ENCODE measurements at places on chromosomes 1 and 21. TPM values are rescaled to one million over a fixed set of nuclear protein-coding genes. Genes with fewer than 3 reads are reported as not detected.

PPIAL4G gene
- 0.44 TPM for total RNA-seq

CFHR5 gene
- total RNA-seq: not detected

CNKSR1 gene
- total RNA-seq: 10.4 TPM

- no peak for DNase-seq
Measured at GRCh38 chr21:45984584-45985095, 3.1 kb downstream of the COL6A1 start.

DNA sequence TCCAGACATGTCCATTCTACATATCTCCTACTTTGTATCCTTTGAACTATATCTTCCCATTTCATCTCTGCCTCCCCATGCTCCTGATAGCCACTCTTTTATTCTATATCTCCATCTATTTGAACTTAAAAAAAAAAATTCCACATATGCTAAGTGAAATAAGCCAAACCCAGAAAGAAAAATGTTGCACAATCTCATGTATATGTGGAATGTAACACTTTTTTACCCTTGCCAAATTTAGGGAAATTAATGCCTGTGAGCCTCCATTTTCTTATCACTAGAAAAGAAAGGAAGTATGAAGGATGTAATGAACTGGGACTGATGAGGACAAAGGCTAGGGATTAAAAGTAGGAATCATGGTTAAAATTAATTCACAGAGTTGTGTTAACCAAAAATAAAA lies 53.5 kb downstream of the RGS13 start:
- DNase-seq: no peak

DNA sequence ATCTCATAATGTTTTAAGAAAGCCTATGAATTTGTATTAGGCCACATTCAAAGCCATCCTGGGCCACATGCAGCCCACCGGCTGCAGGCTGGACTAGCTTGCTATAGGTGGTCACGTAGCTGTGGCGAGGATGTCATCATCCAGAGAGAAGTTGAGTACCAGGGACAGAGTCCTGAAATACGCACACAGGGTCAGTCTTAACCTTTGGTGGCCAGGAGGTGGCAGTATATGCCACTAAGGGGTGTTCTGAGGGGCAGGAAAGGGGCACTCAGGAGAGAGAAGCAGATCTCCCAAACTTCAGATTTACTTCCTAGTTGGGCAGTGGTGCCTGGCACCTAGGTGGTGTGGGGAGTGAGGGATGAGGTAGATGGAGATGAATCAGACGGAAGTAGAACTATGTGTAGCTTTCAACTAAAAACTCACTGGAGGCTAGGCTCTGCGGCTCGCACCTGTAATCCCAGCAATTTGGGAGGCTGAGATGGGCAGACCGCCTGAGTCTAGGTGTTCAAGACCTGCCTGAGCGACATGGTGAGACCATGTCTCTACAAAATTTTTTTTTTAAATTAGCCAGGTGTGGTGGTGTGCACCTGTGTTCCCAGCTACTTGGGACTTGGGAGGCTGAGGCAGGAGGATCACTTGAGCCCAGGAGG lies 16.3 kb upstream of the CDK18 start:
- peak; percentile 55 for DNase-seq

- DNase-seq: no peak
Measured at GRCh38 chr21:15560383-15561056, 169.3 kb upstream of the USP25 start.

KRTAP19-1 gene
- not detected for total RNA-seq

FCRL6 gene
- not detected for total RNA-seq

GRCh38 chr1:31714442-31715086 lies 10.7 kb upstream of the COL16A1 start:
- no peak for DNase-seq

ECM1 gene
- total RNA-seq: 19.4 TPM

DNA sequence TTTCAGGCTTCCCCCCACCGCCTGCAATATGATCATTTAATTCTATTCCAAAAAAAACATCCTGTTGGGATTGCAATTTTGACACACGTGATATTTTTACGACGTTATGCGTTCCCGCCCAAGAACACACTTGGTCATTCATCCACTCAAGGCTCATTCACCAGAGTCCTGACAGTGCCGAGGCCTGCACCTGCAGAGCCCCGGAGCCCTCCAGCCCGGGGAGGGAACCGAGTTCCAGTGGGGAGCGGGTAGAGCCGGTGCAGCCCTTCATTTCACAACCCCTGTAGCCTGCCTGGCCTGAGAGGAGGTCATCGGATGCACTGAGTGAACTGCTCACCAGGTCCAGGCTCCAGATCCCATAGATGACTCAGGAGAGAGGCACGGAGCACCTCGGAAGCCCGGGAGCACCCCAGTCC lies 156.0 kb upstream of the BACE2 start:
- no peak for DNase-seq

- DNase-seq: no peak
Measured at GRCh38 chr1:205589618-205590456, 42.0 kb downstream of the ELK4 start.

DNA sequence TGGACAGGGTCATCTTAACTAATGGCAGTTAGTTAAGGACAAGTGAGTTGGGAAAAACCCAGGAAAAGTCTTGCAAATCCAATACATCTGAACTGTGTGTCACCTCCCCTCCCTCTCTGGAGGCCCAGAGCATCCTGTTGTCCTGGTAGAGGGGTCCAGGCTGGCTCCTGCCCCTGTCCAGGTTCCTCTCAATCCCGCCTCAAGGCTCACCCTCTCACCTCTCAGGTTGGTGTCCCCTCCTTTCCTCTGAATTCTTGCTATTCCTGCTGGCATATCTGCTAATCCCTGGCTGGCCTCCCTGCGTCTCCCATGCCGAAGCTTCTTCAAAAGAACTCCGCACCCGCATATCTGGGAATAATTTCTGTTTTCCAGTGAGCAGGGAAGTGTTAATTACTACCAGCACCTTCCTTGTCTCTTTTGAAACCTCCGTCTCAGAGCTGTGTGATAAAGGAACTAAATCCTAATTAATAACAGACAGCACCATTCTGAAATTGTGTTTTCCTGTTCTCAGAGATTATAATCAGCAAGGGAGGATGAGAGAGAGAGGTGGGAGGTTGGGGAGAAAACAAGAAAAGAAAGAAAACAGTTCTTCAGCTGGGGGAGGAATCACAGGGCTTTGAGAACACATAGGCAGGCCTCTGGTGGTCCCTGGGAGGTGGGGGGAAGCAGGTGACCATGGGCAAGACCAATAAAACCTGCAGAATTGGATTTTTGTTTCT lies 568.0 kb downstream of the PTPRU start:
- DNase-seq: no peak

CELA3B gene
- total RNA-seq: not detected

- DNase-seq: no peak
Measured at GRCh38 chr1:42552636-42553035, 89.5 kb downstream of the CCDC30 start.

DNA sequence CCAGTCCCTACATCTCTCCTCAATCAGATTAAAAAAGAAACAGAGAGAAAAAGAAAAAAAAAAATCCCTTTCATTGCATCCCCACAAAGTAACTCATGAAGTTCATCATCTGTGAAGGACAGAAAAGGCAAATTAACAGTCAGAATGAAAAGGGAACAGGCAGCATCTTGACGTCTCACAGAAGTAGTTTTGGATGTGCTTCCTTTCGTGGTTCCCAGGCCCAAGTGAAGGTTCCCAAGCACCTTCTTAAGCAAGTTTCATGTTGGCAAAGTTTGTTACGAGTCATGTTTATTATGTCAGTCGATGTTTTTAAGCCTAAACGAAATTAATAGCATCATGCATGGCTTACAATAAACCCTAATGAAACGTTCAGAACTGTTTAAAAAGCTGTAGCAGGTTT lies 475.2 kb downstream of the SETD4 start:
- DNase-seq: no peak

CYP2J2 gene
- 27.1 TPM for total RNA-seq

DNA sequence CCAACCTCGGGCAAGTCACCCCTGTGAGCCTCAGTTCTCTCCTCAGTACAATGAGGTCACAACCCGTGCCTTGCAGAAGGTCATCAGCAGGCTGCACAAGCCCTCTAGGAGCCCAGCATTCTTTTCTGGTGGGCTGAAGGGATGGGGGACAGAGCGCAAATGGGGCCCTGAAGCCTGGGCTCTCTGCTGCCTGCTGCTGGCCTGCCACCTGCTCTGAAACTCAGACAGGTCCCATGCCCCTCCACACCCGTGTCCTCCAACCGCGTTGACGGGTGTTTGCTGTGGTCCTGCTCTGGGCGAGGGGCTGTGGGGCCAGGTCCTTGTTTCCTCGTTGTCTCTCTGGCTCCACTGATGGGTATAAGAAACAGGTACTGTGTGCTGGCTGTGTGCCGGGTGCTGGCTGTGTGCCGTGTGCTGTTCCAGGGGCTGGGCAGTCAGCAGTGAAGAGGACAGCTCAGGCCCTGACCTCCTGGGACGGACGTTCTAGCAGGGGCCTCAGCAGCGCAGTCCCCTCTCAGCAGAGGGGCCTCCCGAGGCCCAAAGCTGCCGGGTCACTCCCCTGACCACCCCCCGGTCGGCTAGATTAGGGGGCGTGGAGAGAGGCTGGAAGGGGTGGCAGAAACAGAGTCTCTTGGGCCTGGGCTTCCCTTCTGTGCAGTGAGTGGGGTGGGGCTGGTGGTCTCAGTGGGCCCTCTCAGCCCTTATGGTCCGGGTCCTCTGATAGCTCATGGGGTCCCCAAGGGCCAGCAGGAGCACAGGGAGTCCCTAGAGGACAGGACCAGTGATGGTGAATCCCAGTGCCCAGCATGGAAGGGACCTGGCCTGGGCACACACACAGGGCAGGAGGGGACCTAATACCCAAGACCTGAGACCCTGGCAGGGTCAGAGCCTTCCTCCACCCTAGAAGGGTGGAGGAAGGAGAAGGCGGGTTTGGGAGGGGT lies 42.1 kb downstream of the DMRTB1 start:
- DNase-seq: no peak

- DNase-seq: no peak
Measured at GRCh38 chr1:7688659-7689058, 82.4 kb upstream of the VAMP3 start.

ALPL gene
- total RNA-seq: 14.2 TPM

OR2AK2 gene
- total RNA-seq: 4.5 TPM

- DNase-seq: no peak
Measured at GRCh38 chr1:207695891-207696290, 51.0 kb downstream of the CR1L start.

RHOU gene
- total RNA-seq: 42.1 TPM

GRCh38 chr1:41046347-41046775 lies 24.8 kb upstream of the SLFNL1 start:
- peak; percentile 9 for DNase-seq

GRCh38 chr21:31275901-31276300 lies 68.2 kb downstream of the TIAM1 start:
- DNase-seq: no peak

SAMSN1 gene
- 2.9 TPM for total RNA-seq

DNA sequence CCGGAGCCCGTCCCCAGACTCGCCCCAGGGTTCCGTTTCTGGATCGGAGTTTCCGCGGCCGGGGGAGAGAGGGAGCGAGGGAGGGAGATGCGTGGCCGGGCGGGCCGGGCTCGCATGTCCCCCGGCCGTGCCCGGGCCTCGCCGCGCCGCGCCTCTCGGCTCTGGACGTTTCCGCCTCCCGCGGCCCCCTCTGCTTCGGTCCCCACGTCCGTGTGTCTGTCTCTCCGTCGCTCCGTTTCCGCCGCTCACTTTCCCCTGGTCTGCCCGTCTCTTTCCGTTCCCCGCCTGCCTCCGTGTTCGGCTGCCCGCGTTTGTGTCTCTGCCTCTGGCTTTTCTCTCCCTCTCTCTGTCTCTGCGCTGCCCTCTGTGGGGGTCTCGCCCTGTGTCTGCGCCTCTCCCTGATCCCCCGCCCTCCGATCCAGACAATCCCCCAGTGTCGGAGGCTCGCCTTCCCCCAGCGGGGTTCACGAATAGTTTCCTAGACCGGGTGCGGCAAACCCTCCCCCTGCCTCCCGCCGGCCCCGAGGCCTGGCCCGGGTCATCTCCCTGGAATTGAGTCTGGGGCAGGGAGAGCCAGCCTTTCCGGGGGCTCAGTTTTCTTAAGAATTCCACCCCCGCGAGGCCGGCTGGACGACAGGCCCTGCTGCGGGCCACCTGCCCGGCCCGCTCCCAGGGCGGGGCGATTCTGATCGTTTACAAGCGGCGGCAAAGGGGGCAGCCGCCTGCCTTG lies 735 bp downstream of the NBL1 start:
- DNase-seq: no peak

DNA sequence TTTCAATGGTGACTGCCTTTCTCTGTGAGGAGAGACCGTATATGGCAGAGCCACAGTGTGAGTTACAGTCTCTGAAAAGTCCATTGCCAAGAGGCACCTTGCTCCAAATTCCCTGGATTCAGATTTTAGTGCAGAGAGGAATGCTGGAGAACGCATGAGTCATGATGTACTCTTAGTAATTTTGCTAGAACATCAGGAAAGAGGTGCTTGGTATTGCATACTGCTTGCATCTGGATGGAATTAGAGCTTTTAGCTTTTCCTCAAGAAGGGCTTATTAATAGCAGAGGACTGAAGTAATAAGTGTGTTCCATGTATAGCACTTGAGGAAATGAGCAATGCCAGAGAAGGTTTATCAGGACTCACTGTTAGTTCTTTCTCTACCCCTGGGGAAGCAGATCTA lies 40.5 kb upstream of the AKT3 start:
- no peak for DNase-seq

DNA sequence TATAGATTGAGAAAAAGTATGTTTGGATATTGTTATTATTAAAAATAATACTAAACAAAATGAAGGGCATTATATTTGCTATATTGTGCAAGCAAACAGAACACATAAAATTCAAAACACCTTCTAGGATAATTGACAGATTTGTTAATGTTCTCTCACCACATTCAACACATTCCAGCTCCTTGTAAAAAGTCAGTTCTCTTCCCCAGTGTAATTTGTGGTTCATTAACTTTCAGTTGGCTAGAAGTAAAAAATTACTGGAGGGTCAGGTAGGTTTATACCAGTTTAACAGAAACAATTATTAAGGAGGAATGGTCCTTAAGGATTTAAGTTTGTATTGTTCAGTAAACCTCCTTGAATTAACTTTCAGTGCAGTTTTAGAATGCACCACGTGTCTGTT lies 1235.3 kb upstream of the ADGRL2 start:
- DNase-seq: no peak

GRCh38 chr1:6485168-6486101 lies 6.0 kb downstream of the PLEKHG5 start:
- no peak for DNase-seq

- DNase-seq: no peak
Measured at GRCh38 chr1:44237721-44238457, 24.6 kb downstream of the DMAP1 start.

- DNase-seq: no peak
Measured at GRCh38 chr1:12095452-12096263, 32.6 kb downstream of the TNFRSF8 start.

- DNase-seq: no peak
Measured at GRCh38 chr1:66873111-66873510, 51.5 kb downstream of the DNAI4 start.

- no peak for DNase-seq
Measured at GRCh38 chr1:172954476-172955150, 96.1 kb downstream of the TNFSF18 start.
